ENCODE measurements at places on chromosomes 5 and 9. TPM values are rescaled to one million over a fixed set of nuclear protein-coding genes. Genes with fewer than 3 reads are reported as not detected.

AK8 gene
- total RNA-seq = 0.53 TPM

FOXD4L3 gene
- 0.10 TPM for total RNA-seq

TAF11L10 gene
- not detected for total RNA-seq

FIBCD1 gene
- 10.7 TPM for total RNA-seq

IFNA21 gene
- not detected for total RNA-seq

CFAP90 gene
- not detected for total RNA-seq

SHOC1 gene
- total RNA-seq = under 0.01 TPM

DOCK2 gene
- 1.5 TPM for total RNA-seq

FAM81B gene
- not detected for total RNA-seq

DMRT3 gene
- total RNA-seq = not detected

FRRS1L gene
- total RNA-seq = 0.10 TPM

HACD4 gene
- 2.0 TPM for total RNA-seq

RAD17 gene
- total RNA-seq = 20.8 TPM

LAMC3 gene
- total RNA-seq = 0.33 TPM

ZDHHC21 gene
- 10.1 TPM for total RNA-seq
